ENCODE measurements at places on chromosomes 12 and 14. TPM values are rescaled to one million over a fixed set of nuclear protein-coding genes. Genes with fewer than 3 reads are reported as not detected.

The CMKLR1 gene
- total RNA-seq: 8.4 TPM

DNA sequence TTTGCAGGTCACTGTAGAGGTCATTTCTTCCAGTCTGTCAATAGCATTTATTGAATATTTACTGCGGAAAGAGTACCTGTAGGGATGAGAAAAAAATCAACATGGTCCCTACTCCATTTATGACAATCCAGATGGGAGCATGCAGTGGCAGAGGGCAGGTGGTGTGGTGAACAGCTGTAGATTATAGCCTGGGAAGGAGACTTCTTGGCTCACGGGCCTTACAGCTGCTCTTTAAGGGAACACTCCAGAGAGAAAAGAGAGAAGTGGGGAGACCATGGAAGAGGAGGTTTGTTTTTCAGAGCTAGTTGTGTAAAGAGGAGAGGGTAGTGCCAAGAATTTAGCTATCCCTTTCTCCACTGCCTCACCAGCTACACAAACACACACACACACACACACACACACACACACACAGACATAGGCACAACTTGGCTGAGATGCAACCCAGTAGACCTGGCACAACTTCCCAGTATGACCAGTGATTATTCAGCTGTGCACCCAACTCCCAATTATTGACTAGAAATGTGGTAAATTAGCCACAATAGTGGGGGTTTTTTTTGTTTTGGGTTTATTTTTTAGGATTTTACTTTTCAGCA lies 41.0 kb downstream of the GPHB5 start:
- no peak for DNase-seq

GRCh38 chr12:12606781-12607589 lies 4.7 kb upstream of the CREBL2 start:
- no peak for DNase-seq

- no peak for DNase-seq
Observed at GRCh38 chr14:55212634-55213033, 21.2 kb upstream of the DLGAP5 start.

The TAS2R13 gene
- 0.78 TPM for total RNA-seq

DNA sequence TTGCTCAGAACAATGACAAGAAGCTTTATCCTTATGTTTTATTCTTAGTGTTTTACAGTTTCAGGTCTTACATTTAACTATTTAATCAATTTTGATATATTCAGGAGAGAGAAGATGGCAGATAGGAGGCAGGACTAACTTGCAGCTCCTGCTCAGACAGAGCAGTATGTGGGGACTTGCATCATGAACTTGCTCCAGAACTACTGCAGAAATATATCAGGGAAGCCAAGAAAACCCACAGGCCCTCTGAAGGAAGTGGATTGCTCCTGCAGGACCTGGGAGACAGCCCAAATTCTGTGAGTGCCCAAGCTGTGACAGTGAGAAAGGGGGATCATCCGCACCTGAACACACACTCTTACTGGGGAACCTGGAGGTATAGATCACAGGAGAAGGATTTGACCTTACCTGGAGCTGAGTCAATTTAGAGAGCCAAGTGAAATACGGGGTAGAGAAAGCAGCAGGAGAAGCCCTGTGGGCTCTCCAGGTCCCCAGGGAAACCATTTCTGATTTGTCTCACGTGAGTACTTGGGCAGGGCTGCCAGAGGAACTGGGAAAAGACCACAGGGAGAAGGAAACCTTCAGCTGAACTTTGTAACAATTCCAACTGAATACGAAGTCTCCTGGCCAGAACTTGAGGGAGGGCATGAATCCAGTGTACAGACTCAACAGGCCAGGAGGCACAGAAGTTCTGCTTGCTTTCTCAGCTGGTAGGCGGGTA lies 28.9 kb upstream of the TSPAN8 start:
- DNase-seq: no peak

The CATSPERB gene
- total RNA-seq: 10.5 TPM

- no peak for DNase-seq
Observed at GRCh38 chr12:1907652-1908611, 10.5 kb downstream of the CACNA2D4 start.

The SERPINA1 gene
- 348 TPM for total RNA-seq

DNA sequence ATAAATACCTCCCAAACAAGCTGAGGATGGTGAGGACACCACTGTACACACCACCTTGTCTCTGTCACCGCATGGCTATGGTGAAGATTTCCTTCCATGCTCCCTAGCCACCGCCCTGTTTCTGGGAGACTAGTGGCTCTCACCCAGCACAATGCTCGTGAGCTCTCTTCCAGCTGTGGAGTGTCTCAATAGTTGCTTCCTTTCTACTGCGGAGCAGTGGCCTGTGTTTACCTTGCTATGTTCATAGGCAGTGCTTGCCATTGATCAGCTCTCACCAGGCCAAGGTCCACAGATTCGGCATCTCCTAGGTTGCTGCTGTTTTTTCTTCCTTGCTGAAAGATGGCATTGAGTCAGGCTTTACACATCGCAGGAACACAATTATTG lies 313.6 kb upstream of the RTL1 start:
- peak; percentile 67 for DNase-seq

The RAB2B gene
- 20.6 TPM for total RNA-seq

DNA sequence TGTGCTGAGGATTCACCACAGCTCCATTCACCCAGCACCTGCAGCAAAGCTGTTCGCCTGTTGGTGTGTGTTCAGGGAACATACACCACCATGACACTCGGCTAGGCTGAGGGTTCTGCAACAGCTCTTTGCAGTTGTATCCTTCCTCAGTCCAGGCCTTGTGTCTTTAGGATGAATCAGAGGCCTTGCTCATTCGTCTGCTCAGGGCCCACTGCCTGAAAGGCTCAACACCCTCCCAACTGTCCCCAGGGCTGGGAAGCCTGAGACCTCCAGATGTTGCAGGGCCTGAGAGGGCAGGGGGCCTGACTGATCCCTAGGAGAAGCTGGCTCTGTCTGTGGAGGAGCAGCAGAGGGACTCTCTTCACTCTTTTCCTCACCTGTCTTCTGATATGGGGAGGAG lies 11.2 kb downstream of the ZDHHC22 start:
- DNase-seq: no peak

- peak; percentile 40 for DNase-seq
Observed at GRCh38 chr14:53444677-53445312, 291.7 kb upstream of the DDHD1 start.

GRCh38 chr12:105194947-105195346 lies 41.0 kb downstream of the APPL2 start:
- DNase-seq: no peak

DNA sequence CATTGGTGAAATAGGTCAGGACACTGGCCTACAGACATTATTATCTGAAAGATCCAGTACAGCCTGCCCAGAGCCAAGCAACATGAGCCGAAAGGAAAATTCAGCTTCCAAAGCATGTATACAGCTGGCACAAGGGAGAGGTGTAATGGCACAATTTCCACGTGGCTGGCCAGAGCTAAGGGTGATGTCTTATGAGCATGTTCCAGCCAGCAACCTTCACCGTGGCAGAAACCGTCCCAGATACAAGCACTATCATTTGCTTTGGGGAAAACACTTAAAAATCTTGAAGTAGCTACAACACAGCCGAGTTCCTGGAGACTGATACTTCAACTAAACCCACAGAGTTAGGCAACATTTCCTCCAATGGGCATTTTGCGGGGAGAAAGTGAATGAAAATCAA lies 44.5 kb downstream of the CORO1C start:
- no peak for DNase-seq

GRCh38 chr14:38490273-38490672 lies 234.4 kb upstream of the CLEC14A start:
- DNase-seq: no peak

The SYNDIG1L gene
- 0.26 TPM for total RNA-seq

Measured in mucosa of gallbladder (tissue), 1 donor.